ENCODE measurements at places on chromosomes 4 and X.

DNA sequence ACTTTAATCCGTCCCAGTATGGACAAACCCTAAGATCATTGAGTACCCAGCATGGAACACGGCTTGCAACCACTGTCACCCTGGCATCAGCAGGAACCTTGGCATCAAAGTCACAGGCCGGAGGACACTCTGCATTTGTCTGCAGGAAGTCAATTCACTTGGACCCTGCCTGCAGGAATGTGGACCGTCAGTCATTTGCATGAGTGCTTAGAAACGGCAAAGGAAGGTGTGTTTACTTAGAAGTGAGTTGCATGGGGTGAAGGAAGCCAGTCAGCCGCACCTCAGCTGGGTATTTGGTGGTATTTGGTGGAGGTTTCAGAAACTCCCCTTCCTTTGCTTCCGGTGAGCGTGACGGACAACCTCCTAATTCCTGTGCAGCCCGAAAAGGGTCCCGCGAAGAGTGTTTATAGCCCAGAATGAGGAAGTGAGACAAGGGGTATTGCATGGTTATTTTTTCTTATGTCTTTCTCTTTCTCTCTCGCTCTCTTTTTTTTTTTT lies 15.5 kb downstream of the P2RY8 start:
- no peak for DNase-seq

GRCh38 chr4:385934-386707 lies 48.5 kb downstream of the ZNF141 start:
- DNase-seq, result no peak

DNA sequence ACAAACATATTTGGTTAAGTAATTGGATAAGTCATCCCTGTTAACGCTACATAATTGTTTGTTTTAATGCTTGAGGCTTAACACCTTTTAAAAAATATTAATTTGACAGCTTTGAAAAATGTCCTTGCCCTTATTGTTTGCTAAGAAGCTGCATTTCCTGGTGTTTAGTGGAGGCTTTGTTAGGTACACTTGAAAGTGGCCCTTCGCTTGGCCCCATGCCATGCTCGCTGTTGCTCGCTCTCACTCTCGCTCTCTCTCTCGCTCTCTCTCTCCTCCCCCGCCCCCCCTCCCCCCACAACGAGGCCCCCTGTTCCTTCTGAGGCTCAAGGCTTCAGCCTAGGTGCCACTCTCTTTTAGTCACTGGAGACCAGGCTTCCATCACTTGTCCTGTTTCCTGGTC lies 139.6 kb downstream of the DCLK2 start:
- DNase-seq, result no peak

GRCh38 chrX:20427173-20427770 lies 160.6 kb upstream of the RPS6KA3 start:
- DNase-seq, result no peak

DNA sequence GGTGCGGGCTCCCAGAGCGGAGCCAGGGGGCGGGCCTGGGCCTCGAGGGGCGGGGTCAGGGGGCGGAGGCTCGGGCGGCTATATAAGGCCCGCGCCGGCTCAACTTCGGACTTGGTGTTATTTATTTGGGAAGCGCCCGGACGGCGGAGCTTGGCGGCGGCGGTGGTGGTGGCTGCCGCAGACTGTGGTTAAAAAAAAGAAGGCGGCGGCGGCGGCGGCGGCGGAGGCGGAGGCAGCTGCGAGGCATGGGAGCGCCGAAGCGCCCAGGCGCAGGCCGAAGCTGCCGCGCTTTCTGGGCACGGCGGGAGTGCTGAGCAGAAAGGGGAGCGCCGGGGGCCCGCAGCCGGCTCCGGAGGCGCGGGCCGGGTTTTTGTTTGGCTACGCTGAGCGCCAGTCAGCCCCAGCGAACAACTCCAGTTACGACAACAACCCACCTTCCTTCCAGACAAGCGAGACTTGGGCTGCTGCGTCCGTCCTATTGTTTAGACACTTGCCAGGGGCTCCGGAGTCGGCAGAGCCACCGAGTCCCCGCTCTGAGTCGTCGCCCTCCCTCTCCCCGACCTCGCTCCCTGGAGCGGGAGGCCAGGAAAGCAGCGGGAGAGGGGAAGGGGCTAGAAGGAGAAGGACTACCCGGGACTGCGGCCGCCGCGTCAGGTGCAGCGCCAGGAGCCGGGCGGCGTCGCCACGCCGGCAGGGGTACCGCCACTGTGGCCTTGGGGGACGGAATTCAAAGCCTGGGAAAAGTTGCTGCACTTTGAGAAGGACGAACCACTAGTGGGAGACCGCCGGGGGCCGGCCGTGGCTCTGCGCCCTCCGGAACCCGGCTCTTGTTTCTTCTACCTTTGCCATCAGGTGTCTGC lies at the start of gene SLIT2:
Gene SLIT2, plus strand, starts transcription at position 110 of the 860 bp plus-strand sequence. CDS start 1,911 bp downstream, outside the sequence.
- DNase-seq, result peak; percentile 57

- DNase-seq, result no peak
Measured at GRCh38 chr4:108360754-108361445, 192.2 kb upstream of the LEF1 start.

GRCh38 chr4:144189121-144189520 lies 48.6 kb upstream of the GYPA start:
- DNase-seq, result no peak

GRCh38 chrX:135707880-135708279 lies 5.6 kb upstream of the CT45A1 start:
- no peak for DNase-seq

GRCh38 chrX:110691446-110691845 lies 104.2 kb downstream of the CHRDL1 start:
- no peak for DNase-seq

GRCh38 chrX:144768540-144768939 lies 478.8 kb upstream of the SPANXN1 start:
- no peak for DNase-seq

DNA sequence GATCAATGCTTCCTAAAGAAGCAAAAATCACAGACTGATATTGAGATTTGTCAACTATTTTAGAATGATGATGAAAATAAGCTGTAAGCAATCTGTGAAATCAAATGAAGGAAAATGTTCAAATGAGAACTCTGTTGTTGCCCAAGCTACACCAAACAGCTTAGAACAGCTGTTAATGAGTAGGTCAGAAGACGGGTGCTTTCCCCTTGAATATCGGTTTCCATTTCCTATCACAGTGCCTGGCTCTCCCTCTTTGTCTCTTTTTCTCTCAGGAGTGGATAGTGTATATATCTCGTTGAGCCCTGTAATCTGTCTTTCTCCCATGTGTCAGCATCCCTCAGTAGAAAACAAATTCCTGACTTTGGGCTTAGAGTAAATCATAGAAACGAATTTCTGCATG lies 1592.9 kb upstream of the TENM3 start:
- no peak for DNase-seq

GRCh38 chr4:66606908-66607307 lies 936.6 kb upstream of the EPHA5 start:
- no peak for DNase-seq

GRCh38 chrX:139002319-139002718 lies 290.8 kb upstream of the FGF13 start:
- DNase-seq, result no peak

- no peak for DNase-seq
Measured at GRCh38 chrX:132842460-132843238, 115.8 kb downstream of the HS6ST2 start.

GRCh38 chrX:132809581-132809980 lies 148.8 kb downstream of the HS6ST2 start:
- no peak for DNase-seq

DNA sequence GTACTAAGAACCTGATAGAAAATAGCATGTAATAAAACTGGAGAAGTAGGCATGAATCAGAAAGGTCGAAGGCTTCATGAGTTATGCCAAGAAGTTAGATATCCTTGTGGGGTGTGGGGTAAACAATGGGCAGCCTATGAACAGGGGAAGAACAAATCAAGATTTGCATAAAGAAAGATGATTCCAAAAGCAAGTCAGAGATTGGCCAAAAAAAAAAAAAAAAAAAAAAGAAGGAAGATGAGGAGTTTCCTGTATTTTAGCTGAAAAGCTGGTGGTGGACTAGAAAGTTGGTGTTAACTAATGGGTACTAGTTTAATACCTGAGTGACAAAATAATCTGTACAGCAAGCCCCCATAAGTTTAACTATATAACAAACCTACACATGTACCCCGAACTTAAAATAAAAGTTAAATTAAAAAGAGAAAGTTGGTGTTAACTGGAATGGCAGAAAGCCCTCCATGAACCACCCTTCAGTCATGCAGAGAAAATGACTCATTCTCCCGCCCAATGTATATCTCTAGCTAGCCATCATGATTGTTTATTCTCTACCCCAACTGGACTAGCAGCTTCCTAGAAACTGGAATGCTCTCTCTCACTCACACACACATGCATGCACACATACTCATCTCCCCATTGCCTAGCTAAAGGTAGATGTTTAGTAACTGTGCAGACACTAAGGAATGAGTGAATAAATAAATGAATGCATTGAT lies 41.7 kb downstream of the ATP11C start:
- no peak for DNase-seq

DNA sequence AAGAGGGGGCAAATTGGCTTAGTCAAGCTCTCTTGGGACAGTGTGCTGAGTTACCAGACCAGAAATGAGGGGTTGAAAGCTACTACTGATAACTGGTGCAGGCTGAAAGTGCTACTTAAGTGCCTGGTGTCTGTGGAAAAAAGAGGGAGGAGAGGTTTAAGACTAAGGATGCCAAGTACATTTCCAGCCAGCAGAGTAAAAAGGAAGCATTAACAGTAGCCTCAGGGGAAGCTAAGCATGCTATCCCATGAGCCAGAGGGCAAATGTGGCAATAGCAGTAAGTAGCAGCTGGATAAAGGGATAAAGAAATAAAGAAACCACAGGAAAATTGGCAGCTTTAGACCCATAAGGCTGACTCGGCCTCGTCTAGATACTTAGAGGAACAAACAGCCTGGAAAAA lies 196.3 kb upstream of the MAB21L2 start:
- DNase-seq, result no peak

DNA sequence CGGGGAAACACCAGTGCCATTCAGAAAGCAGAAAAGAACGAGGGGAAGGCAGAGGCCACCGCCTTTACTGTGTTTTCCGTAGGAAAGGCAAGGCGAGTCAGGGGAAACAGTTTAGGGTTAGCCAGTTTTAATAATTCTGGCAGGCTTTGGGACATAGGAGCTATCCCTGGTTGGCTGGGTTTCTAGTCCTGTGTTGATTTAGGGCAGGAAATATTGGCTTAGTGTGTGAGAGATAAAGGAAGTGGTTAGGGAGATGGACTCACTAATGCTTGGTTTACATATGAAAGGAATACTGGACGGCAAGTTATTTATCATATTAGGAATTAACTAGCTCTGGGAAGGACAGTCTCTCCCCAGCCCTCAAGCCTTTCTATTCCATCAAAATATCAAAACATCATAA lies 53.1 kb downstream of the SYNPO2 start:
- DNase-seq, result no peak

- no peak for DNase-seq
Measured at GRCh38 chr4:24674279-24674678, 89.9 kb upstream of the DHX15 start.

- no peak for DNase-seq
Measured at GRCh38 chr4:61385256-61385655, 185.1 kb downstream of the ADGRL3 start.

- no peak for DNase-seq
Measured at GRCh38 chr4:180652533-180652932, 1590.7 kb upstream of the TENM3 start.

DNA sequence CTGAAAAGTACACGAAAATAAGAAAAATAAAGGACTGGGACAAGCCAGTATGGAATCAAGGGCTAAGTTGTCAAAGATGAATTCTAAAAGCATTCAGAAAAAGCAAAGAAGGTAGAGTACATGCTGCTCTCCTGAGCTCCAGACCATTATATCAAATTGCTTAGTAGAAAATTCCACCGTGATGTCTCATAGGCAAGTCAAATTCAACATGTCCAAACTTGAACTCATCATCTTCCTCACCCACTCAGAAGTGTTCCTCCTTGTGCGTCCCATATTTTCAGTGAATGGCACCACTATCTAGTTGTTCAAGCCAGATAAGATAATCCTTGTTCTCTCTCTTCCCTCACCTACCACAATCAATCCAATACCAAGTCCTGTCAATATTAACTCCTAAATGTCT lies 37.5 kb upstream of the IL13RA2 start:
- no peak for DNase-seq

DNA sequence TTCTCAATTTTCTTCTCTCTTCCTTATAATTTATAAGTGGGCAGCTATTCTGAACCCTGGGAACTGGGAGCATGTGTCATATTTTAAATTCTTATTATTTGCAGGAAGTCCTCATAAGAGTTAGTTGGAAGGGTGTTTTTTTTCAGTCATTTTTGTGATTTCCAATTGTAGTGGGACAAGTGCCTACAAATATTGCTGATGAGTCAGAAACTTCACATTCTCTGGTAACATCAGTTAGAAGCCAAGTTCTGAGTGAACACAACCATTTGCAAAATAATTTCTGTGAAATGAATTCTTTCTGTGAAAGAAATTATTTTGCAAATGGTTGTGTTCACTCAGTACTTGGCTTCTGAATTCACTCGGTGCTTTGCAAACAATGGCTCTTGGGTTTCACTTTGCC lies 20.8 kb upstream of the NWD2 start:
- no peak for DNase-seq

DNA sequence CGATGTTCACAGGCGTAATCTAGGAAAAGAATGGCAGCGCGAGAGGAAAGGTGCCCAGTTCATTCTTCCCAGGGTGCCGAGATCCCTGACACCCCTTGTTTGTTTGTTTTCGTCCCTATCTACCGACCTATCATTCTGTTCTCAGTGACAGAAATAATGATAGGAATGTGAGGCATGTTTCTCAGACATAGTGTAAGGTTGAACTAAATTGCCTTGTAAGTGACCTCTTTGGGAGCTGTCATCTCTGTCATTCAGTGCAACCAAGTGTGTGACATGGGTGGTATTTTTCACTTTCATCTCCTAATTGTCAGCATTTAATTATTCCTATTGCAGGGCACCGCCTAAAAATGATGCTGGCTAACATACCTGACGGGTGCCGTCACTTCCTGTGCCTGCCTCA lies 24.4 kb downstream of the CLDN22 start:
- DNase-seq, result no peak

DNA sequence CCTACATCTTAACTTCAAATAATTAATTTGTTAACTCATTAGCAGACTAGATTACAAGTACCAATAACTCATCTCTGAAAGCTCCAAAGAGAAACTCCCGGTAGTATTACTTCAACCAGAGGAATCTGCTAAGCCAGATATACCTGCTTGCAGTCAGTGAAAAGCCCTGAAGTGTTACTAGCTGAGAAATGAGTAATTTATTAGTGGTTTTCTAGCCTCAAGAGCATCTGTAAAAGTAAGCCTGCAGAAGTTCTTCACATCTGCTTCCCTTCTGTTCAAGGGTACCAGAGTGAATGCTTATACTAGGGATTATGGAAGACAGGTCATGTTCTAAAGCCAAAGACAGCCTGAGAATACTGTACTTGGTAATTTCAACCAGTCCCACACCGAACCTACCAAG lies 34.7 kb downstream of the IRS4 start:
- DNase-seq, result no peak

- no peak for DNase-seq
Measured at GRCh38 chr4:188117631-188118324, 8.4 kb upstream of the TRIML2 start.

- no peak for DNase-seq
Measured at GRCh38 chrX:15245896-15246295, 24.0 kb downstream of the ASB9 start.

Measured in large intestine (tissue), 12 donors.